ENCODE measurements at places on chromosomes 6 and 20.

DNA sequence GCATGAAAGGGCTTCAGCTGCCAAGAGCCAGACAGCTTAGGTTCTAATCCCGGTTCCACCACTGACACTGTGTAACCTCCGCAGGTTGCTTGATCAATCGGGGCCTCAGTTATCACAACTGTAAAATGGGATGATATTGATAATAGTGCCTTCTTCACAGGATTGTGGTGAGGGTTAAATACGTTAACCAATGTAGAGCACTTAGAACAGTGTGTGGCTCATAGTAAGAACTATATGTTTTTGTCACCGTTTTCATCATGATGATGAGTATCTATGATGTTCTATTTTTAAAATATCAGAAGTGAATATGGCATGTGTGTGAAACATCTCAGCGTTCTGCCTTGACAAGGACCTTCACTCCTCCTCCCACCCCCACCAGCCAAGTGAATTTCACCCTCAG lies 10.3 kb upstream of the MAPK13 start:
- DNase-seq: no peak

- DNase-seq: no peak
Measured at GRCh38 chr6:44627091-44627882, 239.8 kb downstream of the CDC5L start.

GRCh38 chr20:14919501-14920081 lies 582.2 kb upstream of the FLRT3 start:
- peak; percentile 52 for DNase-seq

- no peak for DNase-seq
Measured at GRCh38 chr20:22379472-22379871, 204.9 kb downstream of the FOXA2 start.

DNA sequence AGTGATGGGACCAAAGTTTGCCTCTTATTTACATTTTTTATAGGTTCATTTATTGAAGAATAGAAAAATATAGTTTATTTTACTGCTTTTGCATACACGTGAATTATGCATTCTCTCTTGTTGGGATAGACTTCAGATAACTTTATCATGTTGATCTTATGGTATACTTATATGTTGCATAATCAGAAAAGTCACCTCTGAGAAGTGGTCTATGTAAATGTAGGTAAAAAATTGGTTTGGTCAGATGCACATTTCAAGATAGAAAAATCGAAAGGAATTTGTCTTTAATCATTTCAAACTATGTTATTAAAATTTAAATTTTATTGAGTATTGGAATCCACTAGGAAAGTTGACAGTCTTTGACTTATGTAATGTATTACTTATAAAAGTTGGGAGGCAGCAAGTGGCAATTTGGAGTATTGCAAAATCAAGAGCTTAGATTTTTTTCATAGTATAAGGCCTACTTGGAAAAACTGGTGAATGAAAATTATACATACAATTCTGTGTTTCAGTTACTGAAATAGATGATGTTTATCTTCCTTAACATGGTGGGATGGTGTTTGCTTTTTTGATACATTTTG lies 2.4 kb downstream of the PHF3 start:
- no peak for DNase-seq

GRCh38 chr6:164692772-164693510 lies 616.5 kb downstream of the C6orf118 start:
- DNase-seq: no peak

- DNase-seq: no peak
Measured at GRCh38 chr6:113631666-113632065, 225.5 kb upstream of the MARCKS start.

- no peak for DNase-seq
Measured at GRCh38 chr6:63426844-63427243, 107.1 kb upstream of the LGSN start.
